Fibroblast of skin of left biceps (primary cell): ENCODE measurements at places on chromosomes 4 and X.

DNA sequence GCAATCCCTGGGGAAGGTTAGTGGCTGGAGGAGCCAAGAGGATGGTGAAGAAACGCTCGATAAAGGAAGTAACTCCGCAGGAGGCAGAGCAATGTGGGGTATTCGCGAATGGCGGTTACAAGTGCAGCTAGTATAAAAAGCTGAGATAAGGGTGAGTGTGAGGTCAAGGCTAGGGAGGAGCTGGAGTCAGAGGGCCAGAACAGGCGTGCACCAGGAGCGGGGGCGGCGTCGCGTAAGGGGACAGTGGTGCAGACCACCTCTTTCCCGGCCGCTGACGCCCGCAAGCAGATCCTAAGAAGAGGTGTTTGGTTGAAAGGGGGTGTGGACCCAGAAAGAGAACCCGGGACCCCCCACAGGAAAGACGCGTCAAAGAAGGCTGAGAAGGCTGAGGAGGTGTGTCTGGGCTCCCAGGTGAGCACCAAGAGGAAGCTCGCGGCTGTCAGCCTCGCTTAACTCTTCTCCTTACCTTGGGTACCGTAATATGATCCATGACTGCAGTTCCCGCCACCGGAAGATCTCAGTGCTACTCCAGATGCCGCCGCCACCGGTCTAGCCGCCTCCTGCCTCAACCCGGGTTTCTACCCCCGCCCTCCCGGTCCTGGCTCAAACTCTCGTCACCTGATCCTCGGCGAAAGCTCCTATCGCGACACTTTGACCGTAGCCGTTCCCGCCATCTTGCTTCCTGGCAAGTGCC lies at the start of gene MTMR8:
Gene MTMR8 (minus strand): TSS at position 579 of the 694 bp plus-strand sequence. CDS start 89 bp downstream, at position 490.
- no peak for DNase-seq

- no peak for DNase-seq
Measured at GRCh38 chrX:137032341-137032694, 1.5 kb downstream of the GPR101 start.

DNA sequence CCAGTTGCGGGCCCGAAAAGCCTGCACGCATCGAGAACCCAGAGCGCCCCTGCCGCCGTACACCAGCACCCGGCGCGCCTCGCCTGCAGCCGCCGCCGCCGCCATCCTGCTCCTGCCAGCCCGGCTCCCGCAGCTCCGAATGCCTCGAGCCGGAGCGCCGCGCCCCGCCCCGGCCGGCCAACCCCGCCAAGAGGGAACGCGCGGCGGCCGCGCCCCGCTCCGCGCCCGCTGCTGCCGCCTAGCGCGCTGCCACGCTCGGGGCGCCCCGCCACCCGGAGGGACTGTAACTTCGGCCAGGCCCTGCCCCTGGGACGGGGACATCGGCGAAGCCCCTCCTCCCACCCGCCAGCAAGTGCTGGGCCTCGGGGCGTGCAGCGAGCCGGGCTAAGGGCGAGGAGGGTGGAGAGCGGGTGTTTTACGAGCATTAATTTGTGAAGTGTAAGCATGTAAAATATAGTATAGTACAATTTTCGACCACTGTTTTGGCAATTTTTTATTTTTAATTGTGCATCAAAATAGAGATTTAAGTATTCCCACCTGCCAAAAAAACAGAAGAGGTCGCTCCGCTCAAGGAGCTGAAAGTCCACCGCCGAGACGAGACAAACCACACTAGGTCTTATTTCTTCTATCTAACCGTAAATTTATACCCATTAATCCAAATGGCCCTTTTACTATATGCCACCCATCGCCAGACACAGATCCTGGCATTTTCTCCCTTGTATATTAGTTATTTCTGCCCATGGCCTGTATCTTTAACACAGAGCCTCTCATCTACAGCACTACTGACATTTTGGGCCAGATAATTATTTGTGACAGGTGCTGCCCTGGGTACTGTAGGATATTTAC lies at the start of gene QDPR:
Gene QDPR (minus strand): TSS at position 141 of the 846 bp plus-strand sequence. CDS start 36 bp downstream, at position 105.
- DNase-seq: peak; percentile 17

DNA sequence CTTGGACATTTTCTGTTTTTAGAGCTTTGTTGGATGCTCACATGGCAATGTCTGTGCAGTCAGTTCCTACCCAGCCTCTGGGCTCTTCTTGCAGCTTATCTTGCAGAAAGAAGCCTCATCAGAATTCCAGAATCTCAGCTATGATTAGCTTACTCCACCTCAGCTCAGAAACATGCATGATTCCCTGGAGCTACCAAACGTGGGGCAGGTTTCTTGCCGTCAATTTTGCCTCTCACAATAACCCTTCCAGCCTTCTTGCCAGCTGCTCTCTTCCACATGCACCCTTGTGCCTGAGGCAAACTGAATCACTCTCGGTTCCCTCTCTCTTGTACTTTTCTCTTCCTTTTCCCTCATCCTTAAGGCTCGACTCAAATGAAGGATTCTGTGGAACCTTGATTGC lies 141.4 kb downstream of the PTTG2 start:
- DNase-seq: peak; percentile 21

DNA sequence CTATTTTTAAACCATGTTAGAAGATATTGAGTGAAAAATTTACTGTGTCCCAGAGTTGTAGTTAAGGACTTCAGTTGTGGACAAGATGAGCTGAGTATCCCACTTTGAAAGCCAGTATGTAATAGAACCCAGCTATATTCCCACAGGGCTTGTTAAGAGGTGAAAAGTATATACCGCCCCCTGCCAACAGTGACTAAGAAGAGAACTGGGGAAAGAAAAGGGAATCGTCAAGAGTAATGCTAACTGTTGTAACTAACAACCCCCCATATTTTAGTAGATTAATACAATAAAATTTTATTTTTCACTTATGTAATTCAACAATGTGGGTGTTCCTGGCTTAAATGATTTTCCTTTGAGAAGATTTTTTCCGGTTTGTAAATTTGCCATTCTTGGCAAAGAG lies 250.4 kb upstream of the GIMD1 start:
- DNase-seq: no peak

DNA sequence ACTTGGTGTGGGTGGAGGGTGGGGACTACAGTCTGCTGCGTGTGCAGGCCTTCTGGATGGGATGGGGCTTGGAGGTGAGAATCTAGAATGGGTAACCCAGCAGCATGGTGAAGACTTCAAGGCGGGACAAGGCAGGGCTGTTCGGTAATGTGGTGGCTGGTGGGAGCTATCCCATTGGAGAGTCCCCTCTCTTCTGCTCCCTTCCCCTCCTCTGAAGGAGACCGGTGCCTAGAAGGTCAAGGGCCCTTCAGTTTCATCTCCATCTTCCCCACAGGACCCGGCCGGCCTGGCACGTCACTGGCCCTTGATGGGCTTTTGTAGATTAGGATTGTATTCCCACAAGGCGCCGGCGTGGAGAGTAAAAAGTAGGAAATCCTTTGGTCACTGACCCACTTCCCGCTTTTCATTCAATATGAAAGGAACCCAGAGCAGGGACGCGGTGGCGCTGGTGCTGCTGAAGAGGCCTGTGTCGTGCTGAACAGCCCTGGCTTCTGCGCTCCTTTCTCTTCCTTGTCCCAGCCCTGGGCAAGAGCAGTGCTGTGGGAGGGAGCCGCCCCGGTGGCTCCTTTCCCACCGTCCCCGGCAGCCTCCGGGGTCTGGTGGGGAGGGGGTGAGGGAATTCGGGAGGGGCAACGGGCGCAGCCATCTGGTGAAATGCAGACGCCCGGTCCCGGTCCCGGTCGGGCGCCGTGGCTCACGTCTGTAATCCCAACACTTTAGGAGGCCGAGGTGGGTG lies 7.3 kb upstream of the HMGB3 start:
- DNase-seq: no peak

DNA sequence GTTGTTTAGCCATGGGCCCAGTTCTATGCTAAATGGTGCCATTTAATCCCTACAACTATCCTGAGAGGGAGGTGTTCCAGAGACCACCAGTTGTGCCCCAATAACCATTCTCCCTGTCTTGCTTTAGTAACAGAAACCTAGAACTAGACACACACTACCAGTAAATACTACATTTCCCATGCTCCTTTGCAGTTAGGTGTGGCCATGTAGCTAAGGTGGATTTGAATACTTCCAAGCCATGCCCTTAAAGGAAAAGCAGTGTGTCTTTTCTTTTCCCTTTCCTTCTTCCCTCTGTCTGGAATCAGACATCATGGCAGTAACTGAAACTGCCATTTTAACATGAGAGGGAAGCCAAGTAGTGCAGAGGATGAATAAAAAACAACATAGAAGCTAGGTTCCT lies 90.9 kb upstream of the TMEM33 start:
- DNase-seq: no peak
